ENCODE measurements at places on chromosomes 12 and 14. TPM values are rescaled to one million over a fixed set of nuclear protein-coding genes. Genes with fewer than 3 reads are reported as not detected.

DNA sequence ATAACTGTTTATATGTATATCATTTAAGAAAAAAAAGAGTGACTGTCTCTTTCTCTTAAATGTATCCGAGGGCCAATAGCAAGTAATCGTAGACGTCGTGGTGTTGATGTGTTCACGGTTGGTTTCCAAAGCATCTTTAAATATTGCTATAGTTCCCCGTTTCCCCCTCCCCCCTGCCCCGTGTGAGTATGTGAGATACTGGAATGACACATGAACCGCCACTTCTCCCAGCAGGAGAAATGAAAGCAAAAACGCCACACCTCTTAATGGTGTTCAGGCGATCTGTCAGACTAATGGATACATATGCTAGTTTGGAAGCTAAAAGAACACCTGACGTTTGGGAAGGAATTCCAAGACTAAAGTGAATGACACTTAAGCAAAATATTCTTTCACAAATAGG is 258.3 kb downstream of the FOXN3 start:
- H3K36me3 ChIP-seq = peaks cover 13% of the 10 kb centered on the region
- no peak overlapping the region for H3K27ac ChIP-seq
- H3K4me3 ChIP-seq = no peak overlapping the region
- H3K27me3 ChIP-seq = no peaks in the 10 kb centered on the region
- DNase-seq = no peak

GRCh38 chr14:86938320-86938719 is 1054.7 kb downstream of the GALC start:
- H3K27ac ChIP-seq = no peak overlapping the region
- no peaks in the 10 kb centered on the region for H3K4me1 ChIP-seq
- DNase-seq = no peak
- no peak overlapping the region for H3K4me3 ChIP-seq
- H3K27me3 ChIP-seq = no peaks in the 10 kb centered on the region

DNA sequence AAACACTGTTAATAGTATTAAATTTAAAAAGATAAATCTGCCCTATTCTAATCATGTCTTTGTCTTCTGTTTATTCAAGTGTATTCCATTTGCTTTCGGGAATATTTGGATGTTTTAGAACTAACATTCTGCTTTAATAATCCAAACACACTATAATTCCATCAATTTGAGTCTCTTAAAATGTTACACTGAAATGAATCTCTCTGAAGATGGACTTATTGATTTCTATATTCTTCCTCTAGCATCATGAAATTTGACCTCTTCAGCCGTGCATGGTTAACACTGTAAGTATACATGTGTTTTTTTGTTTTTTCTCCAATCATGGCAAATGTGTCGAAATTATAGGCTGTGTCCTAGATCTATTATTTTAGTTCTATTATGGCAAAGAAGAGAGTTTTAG is 339.2 kb downstream of the ACSS3 start:
- DNase-seq = no peak
- no peaks in the 10 kb centered on the region for H3K27me3 ChIP-seq
- no peaks in the 10 kb centered on the region for H3K36me3 ChIP-seq

- no peak for DNase-seq
- H3K36me3 ChIP-seq = no peaks in the 10 kb centered on the region
Measured at GRCh38 chr12:58896278-58896677, 24.0 kb downstream of the LRIG3 start.

DNA sequence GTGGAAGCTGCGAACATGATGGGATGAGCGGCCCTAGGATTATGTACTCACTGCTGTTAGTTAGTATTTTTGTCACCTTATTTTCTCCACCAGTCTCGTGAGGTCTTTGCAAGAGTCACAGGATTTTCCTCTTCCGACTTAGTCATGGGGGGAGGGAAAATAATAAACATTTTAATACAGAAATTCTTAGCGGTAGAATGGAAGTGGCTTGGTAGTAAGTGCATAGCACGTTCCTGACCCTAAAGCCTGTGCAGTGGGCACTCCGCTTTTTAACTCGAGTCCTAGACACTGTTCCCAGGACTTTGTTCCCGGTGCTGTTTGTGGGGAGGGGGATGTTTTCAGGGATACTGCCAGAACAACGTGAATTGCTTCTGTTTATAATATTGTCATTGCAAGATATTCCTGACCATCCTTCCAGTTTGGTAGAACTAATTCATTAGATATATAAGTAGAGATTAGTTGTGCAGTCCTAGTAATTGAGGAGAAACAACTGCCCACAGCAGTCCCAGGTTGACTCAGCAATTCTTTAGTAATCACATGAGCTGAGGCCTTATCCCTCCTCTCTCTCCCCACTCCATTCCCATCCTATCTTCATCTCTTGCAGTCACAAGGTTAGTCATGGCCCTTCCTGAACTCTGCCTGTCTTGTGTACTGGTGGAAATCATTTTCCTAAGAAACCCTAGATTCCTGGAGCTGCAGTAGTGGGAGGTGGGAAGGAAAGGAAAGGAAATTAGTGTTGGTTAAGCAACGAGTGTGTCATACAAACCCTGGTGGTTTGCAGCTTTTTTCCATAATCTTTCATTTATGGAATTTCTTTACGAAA is 799 bp downstream of the SLC38A6 start:
- peak overlapping the region; percentile 93 for H3K27ac ChIP-seq
- H3K27me3 ChIP-seq = no peaks in the 10 kb centered on the region
- H3K36me3 ChIP-seq = no peaks in the 10 kb centered on the region

- H3K27ac ChIP-seq = no peak overlapping the region
- peaks cover 8% of the 10 kb centered on the region for H3K36me3 ChIP-seq
- H3K4me3 ChIP-seq = no peak overlapping the region
- DNase-seq = no peak
- H3K4me1 ChIP-seq = no peaks in the 10 kb centered on the region
Measured at GRCh38 chr12:131939007-131939406, 9.9 kb downstream of the PUS1 start.

DNA sequence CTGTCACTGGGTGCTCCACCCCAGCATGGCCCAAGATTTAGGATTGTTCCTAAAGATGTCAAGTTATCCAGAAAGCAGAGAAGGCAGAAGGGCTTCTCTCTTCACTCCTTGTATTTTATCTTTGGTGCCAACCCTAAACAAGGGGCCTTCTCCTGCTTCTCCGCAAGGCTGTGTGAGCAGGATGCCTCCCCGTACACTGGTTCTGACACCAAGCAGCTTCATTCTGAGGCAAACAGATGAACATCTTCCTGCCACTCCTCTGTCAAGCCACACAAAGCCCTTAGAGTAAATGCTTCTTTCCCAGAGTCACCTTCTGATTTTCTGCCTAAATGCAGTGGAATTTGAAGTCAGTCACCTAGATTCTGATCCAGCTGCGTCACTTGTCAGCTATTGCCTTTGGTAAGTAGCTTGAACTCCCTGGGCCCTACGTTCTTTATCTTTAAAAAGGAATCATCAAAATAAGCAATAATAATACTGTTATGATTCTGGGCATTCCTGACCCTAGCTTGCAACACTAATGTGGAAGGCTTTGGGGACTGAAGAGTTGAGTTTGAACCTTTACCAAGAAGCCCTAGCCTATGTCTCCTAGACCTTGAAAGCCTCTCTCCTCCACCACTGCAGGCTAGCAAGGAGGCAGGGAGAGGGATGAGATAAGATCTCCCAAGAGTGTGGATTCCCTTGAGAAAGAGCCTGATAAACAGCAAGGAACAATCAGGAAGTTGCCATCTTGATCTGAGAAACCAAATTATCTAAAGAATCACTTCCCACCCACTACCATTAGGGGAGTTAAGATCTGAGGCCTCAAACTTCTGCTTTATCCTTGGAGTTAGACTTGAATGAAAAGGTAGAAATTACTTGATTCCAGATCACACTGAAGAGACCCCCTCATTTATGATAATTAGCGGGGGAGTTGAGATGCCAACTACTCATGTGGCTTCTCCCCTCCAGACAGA is 5.7 kb downstream of the KRT73 start:
- no peaks in the 10 kb centered on the region for H3K36me3 ChIP-seq
- no peaks in the 10 kb centered on the region for H3K4me1 ChIP-seq
- DNase-seq = no peak
- no peak overlapping the region for H3K4me3 ChIP-seq

DNA sequence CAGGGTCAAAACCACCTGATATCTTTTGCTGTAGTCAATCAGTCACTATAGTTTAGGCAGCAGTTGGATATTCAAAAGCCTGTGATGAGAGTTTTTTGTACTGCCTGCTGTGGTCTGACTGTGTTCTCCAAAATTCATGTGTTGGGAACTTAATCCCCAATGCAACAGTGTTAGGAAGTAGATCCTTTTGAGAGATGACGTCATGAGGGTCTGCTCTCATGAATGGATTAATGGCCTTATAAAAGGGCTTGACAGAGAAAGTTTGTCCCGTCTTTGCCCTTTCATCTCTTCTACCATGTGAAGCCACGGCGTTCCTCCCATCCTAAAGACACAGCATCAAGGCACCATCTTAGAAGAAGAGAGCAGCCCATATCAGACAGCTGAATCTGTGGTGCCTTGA is 50.8 kb upstream of the PDE3A start:
- H3K36me3 ChIP-seq = no peaks in the 10 kb centered on the region
- H3K4me3 ChIP-seq = no peak overlapping the region
- H3K27ac ChIP-seq = no peak overlapping the region
- H3K4me1 ChIP-seq = no peaks in the 10 kb centered on the region
- no peak for DNase-seq

DNA sequence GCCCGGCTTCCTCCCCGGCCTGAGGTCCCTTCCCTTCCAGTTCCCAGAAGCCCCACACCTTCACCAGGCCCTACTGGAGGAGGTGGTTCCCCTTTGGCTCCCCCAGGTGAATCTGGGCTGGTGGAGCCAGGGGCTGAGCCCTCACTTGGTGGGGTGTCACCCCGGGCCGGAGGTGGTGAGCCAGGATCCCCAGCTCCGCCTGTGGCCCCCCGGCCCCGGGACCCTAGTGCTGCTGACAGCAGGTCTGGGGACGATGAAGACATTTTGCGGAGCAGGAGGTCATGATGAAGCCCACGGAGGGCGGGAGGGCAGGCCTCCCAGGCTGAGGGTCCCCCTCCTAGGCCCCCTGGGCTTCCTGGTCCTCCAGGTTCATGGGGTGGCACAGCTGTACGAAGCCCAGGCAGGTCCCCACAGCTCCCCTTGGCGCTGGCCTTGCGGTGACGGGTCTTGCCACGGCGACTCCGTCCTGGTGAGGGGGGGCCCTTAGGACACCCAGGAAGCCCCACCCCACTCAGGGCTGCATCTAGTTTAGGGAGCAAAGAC is 16.6 kb downstream of the MAP3K12 start:
- no peak overlapping the region for H3K4me3 ChIP-seq
- H3K36me3 ChIP-seq = peaks cover 14% of the 10 kb centered on the region
- no peak for DNase-seq
- no peaks in the 10 kb centered on the region for H3K4me1 ChIP-seq

- no peak for DNase-seq
- no peaks in the 10 kb centered on the region for H3K27me3 ChIP-seq
- no peak overlapping the region for H3K27ac ChIP-seq
- H3K36me3 ChIP-seq = no peaks in the 10 kb centered on the region
- H3K4me1 ChIP-seq = no peaks in the 10 kb centered on the region
- H3K4me3 ChIP-seq = no peak overlapping the region
Measured at GRCh38 chr12:2627835-2628191, 167.0 kb upstream of the FKBP4 start.

DNA sequence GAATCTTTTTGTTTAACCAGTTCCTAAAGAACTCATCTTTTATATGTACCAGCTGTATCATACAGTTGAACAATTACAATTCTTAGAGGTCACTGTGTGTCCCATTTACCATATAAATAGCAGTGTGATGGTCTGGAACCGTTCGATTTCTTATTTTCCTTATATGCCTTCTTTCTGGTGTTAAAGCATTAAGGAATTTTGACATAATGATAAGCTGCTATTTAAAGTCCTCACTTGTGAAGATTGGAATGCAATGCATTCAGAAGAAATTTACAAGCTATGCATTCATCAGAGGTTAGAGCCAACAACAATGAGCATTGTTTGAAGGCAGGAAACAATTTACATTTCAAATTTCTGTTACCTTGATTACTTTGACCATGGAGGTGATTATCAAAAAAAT is 80.0 kb upstream of the PRICKLE1 start:
- no peak overlapping the region for H3K27ac ChIP-seq
- no peak for DNase-seq
- no peaks in the 10 kb centered on the region for H3K4me1 ChIP-seq
- H3K27me3 ChIP-seq = no peaks in the 10 kb centered on the region
- no peaks in the 10 kb centered on the region for H3K36me3 ChIP-seq

- no peaks in the 10 kb centered on the region for H3K27me3 ChIP-seq
- no peaks in the 10 kb centered on the region for H3K36me3 ChIP-seq
- no peak overlapping the region for H3K4me3 ChIP-seq
- H3K4me1 ChIP-seq = no peaks in the 10 kb centered on the region
- H3K27ac ChIP-seq = no peak overlapping the region
Measured at GRCh38 chr12:65536876-65537681, 258.6 kb downstream of the MSRB3 start.

DNA sequence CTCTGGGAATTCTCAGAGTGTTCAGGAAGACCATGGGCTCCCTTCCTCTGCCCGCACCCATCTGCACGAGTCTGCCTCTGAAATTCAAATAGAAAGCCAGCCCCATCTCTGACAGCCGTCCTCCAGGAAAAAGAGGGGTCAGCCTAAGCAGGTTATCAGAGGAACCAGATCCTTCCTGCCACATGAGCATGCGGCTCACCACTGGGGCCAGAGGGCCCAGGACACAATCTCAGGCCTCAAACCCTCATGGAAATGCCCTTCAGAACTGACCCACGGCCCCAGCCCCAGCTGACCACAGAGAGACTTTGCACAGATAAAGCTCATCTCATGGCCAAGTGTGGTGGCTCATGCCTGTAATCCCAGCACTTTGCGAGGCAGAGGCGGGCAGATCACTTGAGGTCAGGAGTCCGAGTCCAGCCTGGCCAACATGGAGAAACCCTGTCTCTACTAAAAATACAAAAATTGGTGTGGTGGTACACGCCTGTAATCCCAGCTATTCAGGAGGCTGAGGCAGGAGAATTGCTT is 23.2 kb downstream of the PXN start:
- H3K36me3 ChIP-seq = no peaks in the 10 kb centered on the region
- no peaks in the 10 kb centered on the region for H3K27me3 ChIP-seq
- no peak overlapping the region for H3K4me3 ChIP-seq
- peak overlapping the region; percentile 93 for H3K27ac ChIP-seq
- no peak for DNase-seq

DNA sequence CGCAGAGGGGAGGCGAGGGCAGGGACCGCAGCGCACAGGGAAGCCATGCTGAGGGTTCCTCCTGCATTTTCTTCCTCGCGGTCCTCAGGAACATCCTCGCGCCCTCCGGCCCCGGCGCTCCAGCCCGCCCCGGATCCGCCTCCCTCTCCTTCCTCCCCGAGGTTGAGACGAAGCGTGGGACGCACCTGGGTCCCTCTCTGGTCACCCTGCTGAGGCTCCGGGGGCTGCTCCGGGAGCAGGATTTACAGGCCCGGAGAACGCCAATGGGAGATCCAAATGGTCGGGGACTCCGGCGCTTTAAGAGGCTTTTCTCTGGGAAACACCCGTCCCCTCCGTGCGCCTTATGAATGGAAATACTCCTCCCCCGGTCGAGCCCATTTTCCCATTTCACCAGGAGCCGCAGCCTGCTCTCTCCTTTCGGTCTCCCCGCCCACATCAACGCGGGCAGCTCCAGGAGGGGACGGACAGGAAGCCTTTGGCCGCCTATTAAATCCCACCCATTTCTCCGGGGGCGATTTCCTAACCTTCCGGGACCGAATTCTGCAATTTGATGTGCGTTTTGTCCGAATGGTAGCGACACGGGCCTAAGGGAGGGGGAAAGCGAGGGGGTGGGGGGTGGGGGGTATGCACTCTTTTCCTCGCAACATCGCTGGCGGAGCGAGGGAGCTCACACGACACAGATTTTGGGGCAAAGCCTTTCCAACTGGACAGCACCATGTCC is at the start of gene UNC79:
Gene UNC79, plus strand, starts transcription at position 625 of the 721 bp plus-strand sequence. Its CDS starts 91 bp downstream, at position 716.
- DNase-seq = no peak
- H3K27me3 ChIP-seq = peaks cover 7% of the 10 kb centered on the region
- no peak within 1 kb of the TSS for H3K27ac ChIP-seq
- H3K4me3 ChIP-seq = no peak within 1 kb of the TSS
- peaks cover 14% of the 10 kb centered on the region for H3K4me1 ChIP-seq

ZNF410 gene
- total RNA-seq = 44.5 TPM

MARK3 gene
- 102 TPM for total RNA-seq

MIP gene
- total RNA-seq = not detected
